ENCODE measurements at places on chromosomes 12 and 14.

GRCh38 chr14:98579140-98579539, 692.9 kb downstream of the BCL11B start:
- no peak for DNase-seq

- no peak for DNase-seq
Observed at GRCh38 chr14:90648421-90648820, 167.8 kb downstream of the TTC7B start.

DNA sequence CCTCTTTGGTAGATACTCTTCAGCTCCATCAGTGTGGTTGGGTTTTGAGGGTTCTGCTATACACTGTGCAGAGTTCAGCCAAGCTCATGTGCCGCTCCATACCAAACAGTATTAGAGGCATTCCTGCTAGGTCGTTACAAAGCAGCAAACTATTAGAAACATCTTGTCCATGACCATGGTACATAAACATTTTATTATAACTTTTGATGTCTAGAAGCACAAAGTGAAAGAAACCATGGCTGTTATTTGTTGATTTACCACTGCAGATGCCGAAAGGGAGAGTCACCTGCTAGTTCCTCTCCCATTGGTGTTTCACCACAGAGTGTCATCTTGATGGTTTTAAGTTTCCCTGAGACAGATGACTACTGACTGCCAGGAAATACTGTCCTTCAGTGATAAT, 242.0 kb downstream of the ADAMTS20 start:
- no peak for DNase-seq

DNA sequence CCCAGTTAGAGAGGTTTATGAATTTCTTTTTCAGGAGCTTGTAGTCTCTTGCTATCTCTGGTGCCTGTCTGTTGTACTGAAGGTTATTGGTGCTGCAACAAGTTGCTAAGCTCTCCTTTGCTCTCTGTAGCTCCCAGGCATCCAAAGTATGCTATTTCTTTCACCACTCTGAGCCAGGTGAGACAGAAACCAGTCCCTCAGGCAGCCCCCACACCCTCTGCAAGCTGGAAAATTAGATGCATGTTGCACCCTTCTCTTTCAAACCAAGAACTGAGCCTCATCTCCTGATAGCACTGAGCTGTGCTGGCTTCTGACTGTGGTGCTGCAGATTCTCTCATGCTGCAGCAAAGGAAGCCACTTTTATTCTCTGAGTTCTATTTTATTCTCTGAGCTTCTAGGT, 9.6 kb upstream of the TRIM9 start:
- no peak for DNase-seq
